ENCODE measurements at places on chromosomes 12 and 14.

GRCh38 chr12:120352117-120352516 is 16.8 kb downstream of the MSI1 start:
- no peak for DNase-seq

- no peak for DNase-seq
Observed at GRCh38 chr12:21350975-21351374, 16.3 kb upstream of the SLCO1A2 start.

DNA sequence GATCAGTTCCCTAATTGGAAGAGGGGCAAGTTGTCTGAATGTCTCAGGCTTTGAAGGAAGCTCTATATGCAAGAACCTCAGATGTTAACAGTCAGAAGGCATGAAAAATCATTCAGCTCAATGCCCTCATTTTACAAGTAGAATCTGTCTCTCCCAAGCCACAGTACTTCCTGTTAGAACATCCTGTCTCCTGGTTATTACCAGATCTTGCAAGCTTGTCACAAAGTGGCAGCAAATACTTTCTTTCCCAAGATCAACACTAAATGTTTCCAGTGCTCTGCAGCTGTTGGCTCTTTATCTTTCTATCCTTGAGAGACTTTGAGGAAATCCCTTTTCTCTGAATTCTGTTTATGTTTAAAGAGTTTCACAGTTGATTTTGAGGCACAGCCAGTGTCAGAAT is 235.5 kb downstream of the AKAP6 start:
- DNase-seq: no peak

DNA sequence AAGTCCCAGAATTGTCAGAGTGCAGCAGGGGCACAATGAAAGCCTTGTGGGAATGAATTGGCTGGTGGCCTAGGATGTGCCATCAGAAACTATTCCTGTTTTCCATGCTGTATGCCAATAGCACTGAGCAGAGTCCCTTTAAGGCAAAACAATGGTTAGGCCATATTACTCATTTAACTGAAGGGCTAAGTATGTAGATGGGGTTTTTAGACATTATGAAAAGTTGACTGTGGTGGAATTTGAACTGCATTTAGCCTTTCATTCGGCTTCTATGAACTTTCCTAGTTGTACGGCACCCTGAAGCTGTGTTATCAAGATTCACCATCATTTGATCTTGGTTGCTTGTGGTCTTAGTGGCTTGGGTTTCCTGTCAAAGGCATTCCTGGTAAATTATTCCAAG is 24.8 kb downstream of the IL26 start:
- DNase-seq: no peak

DNA sequence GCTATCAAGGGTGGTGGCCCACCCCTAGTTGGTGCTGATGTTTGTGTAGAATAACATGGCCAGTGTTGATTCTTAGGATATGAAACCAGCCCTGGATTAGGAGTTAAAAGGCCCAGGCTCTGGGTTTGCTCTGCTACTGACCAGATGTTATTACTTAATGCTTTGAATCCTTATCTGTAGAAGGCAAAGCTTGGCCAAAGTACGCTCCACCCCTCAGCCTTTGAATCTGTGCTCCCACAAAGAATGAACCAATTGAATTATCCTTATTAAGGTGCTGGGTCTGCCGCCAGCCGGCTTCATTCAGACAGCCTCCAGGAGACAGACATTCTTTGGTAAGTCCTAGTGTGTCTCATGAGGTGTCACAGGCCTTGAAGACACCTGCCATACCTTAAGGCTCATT is 41.8 kb downstream of the AKAP3 start:
- DNase-seq: no peak

DNA sequence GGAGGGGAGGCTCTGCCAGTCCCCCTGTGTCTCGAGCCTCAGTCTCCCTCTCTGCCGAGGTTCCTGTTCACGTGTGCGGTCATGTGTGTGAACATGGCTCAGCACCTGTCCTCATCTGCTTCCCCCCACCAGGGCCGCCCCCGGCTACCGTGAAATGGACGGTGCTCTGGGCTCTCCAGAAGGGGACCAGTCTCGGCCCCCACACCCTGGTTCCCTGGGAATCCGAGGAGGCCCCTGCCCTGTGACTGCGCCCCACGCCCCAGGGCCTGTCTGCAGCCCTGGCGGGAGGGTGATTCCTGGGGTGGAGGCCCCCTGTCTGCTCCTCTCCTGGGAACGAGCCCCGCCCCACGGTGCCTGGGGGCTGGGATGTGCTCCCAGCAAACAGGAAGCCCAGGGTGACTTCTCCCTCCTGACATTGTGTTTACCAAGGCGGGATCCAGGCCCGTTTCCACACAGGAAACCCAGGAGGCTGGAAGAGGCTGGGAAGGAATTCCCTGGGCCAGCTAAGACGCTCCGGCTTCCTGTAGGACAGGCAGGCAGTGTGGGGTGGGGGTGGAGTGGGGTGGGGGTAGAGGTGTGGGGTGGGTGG is 46.6 kb downstream of the KIF26A start:
- no peak for DNase-seq

DNA sequence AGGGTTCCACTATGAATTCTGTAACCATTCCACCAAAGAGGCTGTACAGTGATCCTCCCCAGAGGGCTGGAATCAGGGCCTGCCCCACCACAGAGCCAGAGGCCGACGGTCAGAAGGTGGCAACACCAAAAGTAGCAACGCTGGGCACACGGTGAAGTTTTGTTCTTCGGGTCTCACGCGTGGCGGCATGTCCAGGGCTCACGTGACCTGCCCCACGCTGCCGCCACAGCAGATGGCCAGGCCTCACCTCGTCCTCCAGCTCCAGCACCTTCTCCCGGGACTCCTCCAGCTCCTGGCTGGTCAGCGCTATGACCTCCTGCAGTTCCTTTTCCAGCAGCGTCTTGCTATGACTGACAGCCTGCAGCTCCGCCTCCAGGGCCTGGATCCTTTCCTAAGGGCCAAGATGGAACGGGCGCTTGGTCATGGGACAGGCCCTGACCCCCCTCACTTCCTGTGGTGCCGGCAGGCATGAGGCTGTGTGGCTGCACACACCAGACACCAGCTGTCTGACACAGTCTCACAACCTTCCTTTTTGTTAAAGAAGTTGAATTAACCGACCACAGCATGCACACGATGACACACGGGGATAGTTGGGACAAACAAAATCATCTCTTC is 22.4 kb upstream of the ANKLE2 start:
- no peak for DNase-seq

- no peak for DNase-seq
Observed at GRCh38 chr12:100576331-100577036, 3.0 kb downstream of the GAS2L3 start.

GRCh38 chr12:33006106-33006505 is 109.5 kb upstream of the PKP2 start:
- no peak for DNase-seq

DNA sequence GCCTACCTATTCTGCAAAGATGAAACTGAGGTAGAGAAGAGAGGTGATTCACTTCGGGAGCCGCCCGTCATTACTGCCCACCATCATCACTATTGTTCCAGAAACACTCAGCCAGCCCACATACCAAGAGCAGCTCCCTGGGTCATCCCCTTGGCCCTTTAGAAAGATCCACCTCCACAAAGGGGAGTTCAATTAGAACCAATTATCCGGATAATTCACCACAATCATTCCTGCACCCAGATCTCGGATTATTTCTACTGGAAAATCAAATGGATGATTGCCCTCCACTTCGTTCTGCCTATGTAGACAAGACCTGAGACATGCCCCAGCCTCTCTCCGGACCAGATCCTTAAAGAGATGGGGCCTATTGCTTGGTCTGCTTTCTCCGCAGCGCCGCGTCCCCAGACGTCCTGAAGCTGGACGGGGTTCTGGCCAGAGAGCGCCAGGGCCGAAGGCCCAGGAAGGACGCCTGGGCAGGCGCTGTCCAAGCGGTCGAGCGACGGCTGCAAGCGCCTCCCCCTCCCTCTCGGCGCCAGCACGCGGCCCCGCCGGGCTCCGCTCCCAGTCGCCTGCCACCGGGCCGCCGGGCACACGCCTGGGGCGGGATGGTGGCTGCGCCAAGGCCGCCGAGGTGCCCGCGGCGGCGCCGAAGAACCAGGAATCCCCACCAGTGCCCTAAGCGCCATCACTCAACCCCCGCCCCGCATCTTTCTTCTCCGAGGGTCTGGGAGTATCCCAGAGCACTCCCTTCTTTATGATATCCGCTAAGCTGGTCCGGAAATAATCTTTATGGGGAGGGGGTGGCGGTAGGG is 1.3 kb upstream of the ASCL1 start:
- peak; percentile 38 for DNase-seq

GRCh38 chr14:74846968-74847665 is 28.8 kb downstream of the PROX2 start:
- DNase-seq: no peak

- no peak for DNase-seq
Observed at GRCh38 chr12:76020731-76021672, 10.6 kb downstream of the PHLDA1 start.

DNA sequence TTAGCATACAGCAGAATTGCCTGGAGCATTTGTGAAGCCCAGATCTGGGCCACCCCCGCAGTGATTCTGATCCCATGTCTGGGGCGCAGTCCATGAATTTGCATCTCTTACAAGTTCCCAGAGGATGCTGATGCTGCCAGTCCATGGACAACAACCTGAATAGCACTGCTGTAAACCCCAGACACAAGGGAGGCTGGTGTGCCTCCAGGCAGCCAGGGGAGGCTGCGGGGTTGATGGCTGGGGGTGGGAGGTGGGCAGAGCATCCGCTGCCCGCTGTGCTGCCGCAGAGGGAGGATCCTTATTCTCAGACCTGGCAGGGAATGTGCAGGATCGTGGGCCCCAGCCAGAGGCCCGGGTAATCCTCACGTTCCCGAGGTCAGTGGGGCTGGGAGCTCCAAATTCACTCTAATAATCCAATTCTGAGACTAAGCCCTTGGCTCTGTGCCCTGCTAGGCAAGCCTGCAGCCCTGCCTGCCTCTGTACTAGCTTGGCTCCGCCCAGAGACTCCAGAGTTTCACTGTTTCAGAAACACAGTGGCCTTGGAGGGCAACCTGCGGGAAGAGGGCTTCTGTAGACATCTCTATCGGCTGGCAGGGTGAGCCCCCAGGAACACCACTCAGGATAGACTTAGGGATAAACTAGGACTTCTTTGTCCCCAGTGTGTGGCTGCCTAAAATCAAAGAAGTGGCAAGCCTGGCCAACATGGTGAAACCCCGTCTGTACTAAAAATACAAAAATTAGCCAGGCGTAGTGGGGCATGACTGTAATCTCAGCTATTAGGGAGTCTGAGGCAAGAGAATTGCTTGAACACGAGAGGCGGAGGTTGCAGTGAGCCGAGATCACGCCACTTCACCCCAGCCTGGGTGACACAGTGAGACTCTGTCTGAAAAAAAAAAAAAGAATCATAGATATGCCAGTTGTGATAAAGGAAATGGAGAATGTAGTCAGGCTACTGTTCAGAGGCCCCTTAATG is 17.8 kb upstream of the MLEC start:
- peak; percentile 30 for DNase-seq

GRCh38 chr14:93549595-93549994 is 118.9 kb downstream of the UNC79 start:
- no peak for DNase-seq

GRCh38 chr14:92729634-92730358 is 18.6 kb downstream of the LGMN start:
- no peak for DNase-seq

Data from WTC11 (cell line).